ENCODE measurements at places on chromosomes 1 and 21.

DNA sequence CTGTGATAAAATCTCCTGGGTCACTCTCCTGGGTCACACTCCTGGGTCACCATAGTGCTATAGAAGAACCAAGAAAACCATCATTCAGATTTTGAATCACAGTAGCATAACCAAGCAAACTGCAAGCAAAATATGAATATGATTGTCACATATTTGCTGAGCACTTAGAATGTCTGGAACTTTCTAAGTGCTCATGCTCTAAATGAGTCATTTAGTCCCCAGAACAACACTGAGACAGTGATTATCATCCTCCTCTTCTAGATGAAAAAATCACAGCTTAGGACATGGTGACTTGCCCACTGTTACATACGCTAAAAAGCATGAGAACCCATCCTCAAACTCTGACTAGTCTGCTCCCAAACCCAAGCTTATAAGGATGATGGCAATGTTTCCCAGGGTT, 39.5 kb upstream of the DDAH1 start:
- H3K4me3 ChIP-seq, result no peak overlapping the region
- H3K27ac ChIP-seq, result no peak overlapping the region
- H3K36me3 ChIP-seq, result no peaks in the 10 kb centered on the region
- H3K27me3 ChIP-seq, result no peaks in the 10 kb centered on the region
- no peak for DNase-seq

DNA sequence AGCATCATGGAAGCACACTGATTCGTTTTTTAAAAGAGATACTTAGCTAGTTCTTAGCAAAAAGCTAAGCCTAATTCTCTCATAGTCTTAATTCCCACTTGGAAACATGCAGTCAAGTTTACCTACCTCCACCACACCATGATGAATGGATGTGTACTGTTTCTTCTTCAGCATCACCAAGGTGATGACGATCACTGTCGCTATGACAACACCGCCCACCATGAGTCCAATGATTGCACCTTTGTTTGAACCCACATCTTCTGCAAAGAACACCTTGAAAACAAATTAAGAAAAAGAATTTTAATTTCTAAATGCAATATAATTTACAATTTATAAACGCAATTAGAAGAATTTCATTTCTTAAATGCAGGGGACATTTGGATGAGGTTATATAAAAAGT, 156.8 kb downstream of the GABPA start:
- peaks cover 25% of the 10 kb centered on the region for H3K36me3 ChIP-seq
- DNase-seq, result no peak
- H3K4me3 ChIP-seq, result no peak overlapping the region
- no peak overlapping the region for H3K27ac ChIP-seq
- H3K27me3 ChIP-seq, result no peaks in the 10 kb centered on the region
- H3K4me1 ChIP-seq, result no peaks in the 10 kb centered on the region

DNA sequence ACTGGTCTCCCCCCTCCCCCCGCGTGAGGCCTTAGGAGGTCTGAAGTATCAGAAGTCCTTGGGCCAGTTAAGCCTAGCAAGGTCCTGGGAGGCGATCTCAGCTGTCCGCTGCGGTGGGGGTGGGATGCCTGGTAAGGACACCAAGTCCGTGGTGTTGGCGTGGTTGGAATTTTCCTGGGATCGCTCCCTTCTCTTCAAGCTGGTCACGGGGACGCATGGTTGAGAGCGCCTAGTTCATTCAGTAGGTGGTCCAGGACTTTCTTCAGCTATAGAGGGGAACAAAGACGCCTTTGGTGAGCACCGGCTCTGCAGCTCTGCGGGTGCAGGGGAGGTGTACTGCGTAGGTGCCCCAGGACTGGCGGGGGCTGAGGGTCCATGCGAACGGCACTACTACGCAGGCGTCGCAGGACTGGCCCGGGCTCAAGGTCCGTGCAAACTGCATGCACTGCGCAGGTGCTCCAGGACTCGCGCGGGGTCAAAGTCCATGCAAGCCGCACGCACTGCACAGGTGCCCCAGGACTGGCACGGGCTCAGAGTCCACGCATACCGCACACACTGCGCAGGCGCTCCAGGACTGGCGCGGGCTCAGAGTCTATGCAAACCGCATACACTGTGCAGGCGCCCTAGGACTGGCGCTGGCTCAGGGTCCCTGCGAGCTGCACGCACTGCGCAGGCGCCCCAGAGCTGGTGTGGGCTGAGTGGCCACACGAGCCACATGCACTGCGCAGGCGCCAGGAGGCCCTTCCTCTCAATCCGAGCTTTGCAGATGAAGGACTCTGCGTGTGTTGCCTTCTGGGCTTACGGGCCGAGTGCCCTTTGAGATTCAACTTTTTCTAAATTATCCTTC, 36.6 kb upstream of the HMGN1 start:
- peaks cover 9% of the 10 kb centered on the region for H3K4me1 ChIP-seq
- no peaks in the 10 kb centered on the region for H3K36me3 ChIP-seq
- no peaks in the 10 kb centered on the region for H3K27me3 ChIP-seq
- H3K27ac ChIP-seq, result peak overlapping the region; percentile 85

- H3K4me1 ChIP-seq, result no peaks in the 10 kb centered on the region
- no peaks in the 10 kb centered on the region for H3K27me3 ChIP-seq
- no peak overlapping the region for H3K4me3 ChIP-seq
- no peak for DNase-seq
These were observed 30.1 kb downstream of the DHX9 start for GRCh38 chr1:182869241-182869666.

GRCh38 chr1:6475381-6476133, 9.6 kb upstream of the TNFRSF25 start:
- no peak overlapping the region for H3K27ac ChIP-seq
- H3K27me3 ChIP-seq, result no peaks in the 10 kb centered on the region
- DNase-seq, result peak; percentile 69

- H3K4me1 ChIP-seq, result no peaks in the 10 kb centered on the region
- no peak for DNase-seq
- H3K36me3 ChIP-seq, result no peaks in the 10 kb centered on the region
- no peak overlapping the region for H3K27ac ChIP-seq
- no peak overlapping the region for H3K4me3 ChIP-seq
These were observed 222.9 kb upstream of the SGIP1 start for GRCh38 chr1:66311092-66311491.

- H3K27me3 ChIP-seq, result peaks cover 4% of the 10 kb centered on the region
- no peaks in the 10 kb centered on the region for H3K36me3 ChIP-seq
- no peak overlapping the region for H3K4me3 ChIP-seq
- no peak overlapping the region for H3K27ac ChIP-seq
These were observed 620.8 kb downstream of the MATN1 start for GRCh38 chr1:30102605-30103004.

- H3K36me3 ChIP-seq, result no peaks in the 10 kb centered on the region
- DNase-seq, result no peak
- H3K4me3 ChIP-seq, result no peak overlapping the region
- H3K4me1 ChIP-seq, result peaks cover 14% of the 10 kb centered on the region
These were observed 64.4 kb upstream of the NEK2 start for GRCh38 chr1:211739671-211740411.

- H3K4me1 ChIP-seq, result no peaks in the 10 kb centered on the region
- H3K4me3 ChIP-seq, result no peak overlapping the region
- H3K27ac ChIP-seq, result no peak overlapping the region
- DNase-seq, result no peak
- H3K27me3 ChIP-seq, result no peaks in the 10 kb centered on the region
These were observed 67.8 kb upstream of the VTCN1 start for GRCh38 chr1:117278531-117278930.

- DNase-seq, result peak; percentile 45
- no peak overlapping the region for H3K27ac ChIP-seq
- no peak overlapping the region for H3K4me3 ChIP-seq
- H3K4me1 ChIP-seq, result peaks cover 10% of the 10 kb centered on the region
- H3K27me3 ChIP-seq, result no peaks in the 10 kb centered on the region
These were observed 2.3 kb upstream of the KCNC4 start for GRCh38 chr1:110207831-110208230.

DNA sequence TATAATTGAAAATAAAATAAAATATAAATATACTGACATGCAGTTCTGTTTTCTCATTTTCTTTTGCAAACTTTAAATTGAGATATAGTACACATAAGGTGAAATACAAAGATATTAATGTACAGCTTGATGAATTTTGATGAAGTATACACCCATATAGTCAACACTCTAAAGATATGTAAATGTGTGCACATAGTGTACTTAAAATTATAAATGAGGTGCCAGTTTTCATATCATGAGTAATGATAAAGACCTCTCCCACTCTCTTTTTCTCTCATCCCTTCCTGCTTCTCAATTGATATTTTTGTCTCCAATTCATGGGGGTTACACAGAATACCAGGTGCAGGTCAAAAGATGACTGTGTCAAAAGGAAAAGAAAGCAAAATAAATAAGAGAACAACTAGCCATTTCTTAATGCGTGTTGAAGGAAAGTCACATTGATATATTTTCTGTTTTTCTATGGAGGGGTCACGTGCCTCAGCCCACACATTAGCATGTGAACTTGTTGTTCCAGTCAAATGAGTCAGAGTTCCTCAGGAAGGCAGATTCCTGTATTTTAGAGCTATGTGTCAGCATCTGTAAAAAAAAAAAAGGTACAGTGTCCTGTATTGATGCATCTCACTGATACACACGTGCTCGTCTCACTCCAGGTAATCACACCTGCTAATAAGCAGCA, 64.3 kb upstream of the HOOK1 start:
- no peak overlapping the region for H3K4me3 ChIP-seq
- H3K36me3 ChIP-seq, result no peaks in the 10 kb centered on the region
- DNase-seq, result peak; percentile 43
- H3K4me1 ChIP-seq, result peaks cover 8% of the 10 kb centered on the region
- H3K27me3 ChIP-seq, result no peaks in the 10 kb centered on the region
- no peak overlapping the region for H3K27ac ChIP-seq

- H3K4me3 ChIP-seq, result no peak overlapping the region
- no peaks in the 10 kb centered on the region for H3K36me3 ChIP-seq
- no peaks in the 10 kb centered on the region for H3K4me1 ChIP-seq
- no peak for DNase-seq
These were observed 280.3 kb downstream of the HMCN1 start for GRCh38 chr1:186014370-186015037.

- H3K27me3 ChIP-seq, result no peaks in the 10 kb centered on the region
- DNase-seq, result no peak
- H3K27ac ChIP-seq, result no peak overlapping the region
- H3K36me3 ChIP-seq, result no peaks in the 10 kb centered on the region
These were observed 16.8 kb downstream of the PTAFR start for GRCh38 chr1:28159680-28160079.

DNA sequence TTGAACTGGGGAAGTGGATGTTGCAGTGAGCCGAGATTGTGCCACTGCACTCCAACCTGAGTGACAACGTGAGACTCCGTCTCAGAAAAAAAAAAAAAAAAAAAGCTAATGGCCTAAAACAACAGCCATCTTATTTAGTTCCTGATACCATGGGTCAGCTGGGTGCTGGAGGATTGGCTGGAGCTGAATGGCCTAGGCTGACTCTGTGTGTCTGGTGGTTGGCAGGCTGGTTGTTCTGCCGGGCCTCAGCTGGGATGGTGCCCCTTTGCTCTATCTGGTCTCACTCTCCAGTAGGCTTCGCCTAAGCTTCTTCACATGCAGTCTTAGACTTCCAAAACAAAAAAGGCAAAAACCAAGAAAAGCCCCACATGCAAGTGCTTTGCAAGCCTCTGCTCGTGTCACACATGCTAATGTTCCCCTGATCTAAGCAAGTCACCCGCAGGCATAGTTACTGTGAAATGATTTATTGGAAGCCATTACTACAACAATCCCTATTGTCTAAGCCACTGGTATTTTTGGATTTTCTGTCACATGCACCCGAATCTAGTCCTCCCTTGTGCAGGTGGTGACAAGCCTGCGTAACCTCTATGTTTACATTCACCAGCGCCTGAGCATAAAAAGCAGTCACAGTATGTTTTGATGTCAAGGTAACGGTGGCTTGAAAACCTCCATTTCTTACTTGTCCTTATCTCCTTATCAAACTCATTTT, 39.6 kb upstream of the KANK4 start:
- H3K27ac ChIP-seq, result no peak overlapping the region
- H3K36me3 ChIP-seq, result no peaks in the 10 kb centered on the region
- no peaks in the 10 kb centered on the region for H3K27me3 ChIP-seq
- no peaks in the 10 kb centered on the region for H3K4me1 ChIP-seq
- H3K4me3 ChIP-seq, result no peak overlapping the region
- no peak for DNase-seq

GRCh38 chr1:5906966-5907365, 85.3 kb downstream of the NPHP4 start:
- no peak overlapping the region for H3K27ac ChIP-seq
- no peak overlapping the region for H3K4me3 ChIP-seq
- no peaks in the 10 kb centered on the region for H3K4me1 ChIP-seq
- peaks cover 13% of the 10 kb centered on the region for H3K36me3 ChIP-seq
- DNase-seq, result peak; percentile 1
